ENCODE measurements at places on chromosomes 2 and 18.
A peak's percentile ranks its signal among the peaks of the same experiment; 100 is the strongest.

DNA sequence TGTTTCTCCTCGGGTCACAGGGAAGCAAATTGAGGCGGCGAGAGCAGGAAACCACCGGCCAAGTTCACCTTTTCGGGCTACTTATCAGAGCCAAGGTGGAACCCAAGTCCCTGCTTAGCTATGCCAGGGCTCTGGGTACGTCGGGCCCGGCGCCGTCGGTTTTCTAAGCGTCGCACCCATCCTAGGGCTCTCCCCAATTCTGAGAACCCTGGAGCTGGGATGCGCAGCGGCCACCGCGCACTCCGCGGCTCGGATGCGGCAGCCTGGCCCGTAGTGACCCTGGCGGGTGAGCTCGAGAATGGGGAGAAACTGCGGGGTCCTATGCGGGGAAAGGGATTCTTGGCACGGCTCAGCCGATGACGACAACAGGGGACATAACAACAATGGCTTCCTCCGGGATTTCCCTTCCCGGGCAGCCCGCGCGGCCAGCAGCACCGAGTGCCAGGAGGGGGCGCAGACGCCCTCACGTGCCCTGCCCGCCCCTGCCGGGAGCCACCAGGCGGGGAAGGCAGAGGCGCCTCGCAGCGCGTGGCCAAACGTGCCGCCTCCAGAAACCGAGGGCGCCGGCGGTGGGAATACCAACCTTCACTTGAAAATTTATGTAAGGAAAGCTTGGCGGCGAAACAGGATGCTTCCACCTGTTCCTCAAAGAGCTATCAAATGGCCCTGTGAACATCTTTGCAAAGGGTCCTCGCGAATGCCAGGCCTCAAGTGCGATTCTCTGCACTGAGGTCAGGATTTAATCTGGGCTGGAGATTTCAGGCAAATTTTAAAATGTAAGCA is 2.1 kb upstream of the SLC30A3 start:
- DNase-seq = peak; percentile 66

GRCh38 chr2:186925514-186925913 is 76.5 kb upstream of the ZSWIM2 start:
- no peak for DNase-seq

GRCh38 chr2:75466708-75467311 is 93.9 kb downstream of the EVA1A start:
- DNase-seq = peak; percentile 43

DNA sequence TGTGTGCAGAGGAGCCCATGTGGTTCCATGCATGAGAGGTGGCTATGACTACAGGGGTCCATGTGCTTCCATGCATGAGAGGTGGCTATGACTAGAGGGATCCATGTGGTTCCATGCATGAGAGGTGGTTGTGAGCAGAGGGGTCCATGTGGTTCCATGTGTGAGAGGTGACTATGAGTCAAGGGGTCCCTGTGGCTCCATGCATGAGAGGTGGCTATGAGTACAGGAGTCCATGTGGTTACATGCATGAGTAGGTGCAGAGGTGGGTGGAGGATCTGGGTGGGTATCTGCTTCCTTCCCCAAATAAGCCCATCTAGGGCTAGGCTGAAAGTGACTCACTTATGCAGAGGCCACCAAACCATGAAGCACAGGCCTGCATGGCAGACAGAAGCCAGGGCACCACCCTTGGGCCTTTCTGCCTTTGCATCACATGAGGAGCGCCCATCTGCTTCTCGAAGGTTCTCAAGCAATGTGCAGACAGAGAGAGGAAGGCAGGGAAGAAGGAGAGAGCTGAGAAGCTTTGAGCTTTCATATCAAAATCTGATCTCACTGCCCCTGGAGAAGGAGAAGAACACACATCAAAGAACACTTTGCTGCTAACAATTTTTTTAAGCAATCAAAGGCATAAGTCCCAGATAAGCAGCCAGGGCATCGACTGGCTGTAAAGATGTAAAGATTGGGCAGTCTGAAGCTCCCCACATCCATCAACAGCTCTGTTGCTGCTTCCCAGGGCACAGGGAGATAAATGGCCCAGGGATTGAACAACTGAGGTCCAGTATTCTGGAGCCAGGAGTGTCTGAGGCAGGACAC is 137.6 kb downstream of the TNS1 start:
- no peak for DNase-seq

- DNase-seq = peak; percentile 80
These were observed 103.9 kb upstream of the COL3A1 start for GRCh38 chr2:188870289-188870688.

DNA sequence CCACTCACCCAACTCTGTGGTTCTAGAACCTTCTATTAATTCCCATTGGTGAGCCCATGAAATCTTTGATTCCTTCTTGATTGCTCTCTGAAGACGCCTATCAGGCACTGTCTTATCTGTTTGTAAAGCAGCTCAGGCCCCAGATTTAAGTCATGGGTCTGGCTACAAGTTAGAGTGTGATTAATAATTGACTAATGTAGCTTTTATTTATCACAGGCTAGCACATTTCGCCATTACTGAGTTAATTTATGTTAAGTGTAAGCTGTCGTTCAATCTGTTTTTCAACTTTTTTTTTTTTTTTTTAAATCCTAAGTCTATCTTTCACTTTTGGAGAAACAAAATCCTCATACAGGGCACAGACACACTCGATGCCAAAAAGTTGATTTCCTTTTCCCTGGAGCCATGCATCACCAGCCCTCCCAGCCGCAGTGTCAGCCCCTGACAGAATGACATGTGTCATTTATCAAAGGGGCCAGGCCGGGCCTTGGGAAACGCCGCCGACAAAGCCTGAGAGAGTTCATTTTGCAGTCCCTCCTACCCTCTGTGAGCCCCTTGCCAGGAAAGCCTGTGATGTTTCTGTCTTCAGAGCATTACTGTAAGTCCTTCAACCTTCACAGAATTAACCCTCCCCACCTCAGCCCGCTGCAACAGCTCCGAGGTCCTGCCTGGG is 15.8 kb downstream of the TSHZ1 start:
- no peak for DNase-seq

DNA sequence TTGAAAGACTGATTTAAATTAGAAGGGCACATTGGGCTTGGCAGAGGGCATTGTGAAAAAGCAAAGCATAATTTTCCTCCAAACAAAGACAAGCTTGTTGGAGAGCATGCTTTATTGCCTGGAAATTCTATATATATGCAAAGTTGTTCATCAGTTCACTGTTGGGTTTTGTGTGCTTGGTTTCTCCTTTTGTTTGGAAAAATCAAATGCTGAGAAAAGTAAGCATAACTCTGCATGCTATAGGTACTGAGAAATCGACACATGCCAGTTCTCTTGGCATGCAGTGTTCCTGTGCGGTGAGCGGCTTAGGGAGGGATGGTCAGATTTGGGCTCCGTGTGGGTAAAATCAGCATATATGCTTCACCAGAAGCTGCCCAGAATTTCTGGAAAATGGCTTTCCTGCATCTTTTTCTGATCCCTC is 161.0 kb downstream of the RAPGEF4 start:
- DNase-seq = no peak

GRCh38 chr2:20129331-20130159 is 78.1 kb upstream of the LAPTM4A start:
- DNase-seq = no peak

DNA sequence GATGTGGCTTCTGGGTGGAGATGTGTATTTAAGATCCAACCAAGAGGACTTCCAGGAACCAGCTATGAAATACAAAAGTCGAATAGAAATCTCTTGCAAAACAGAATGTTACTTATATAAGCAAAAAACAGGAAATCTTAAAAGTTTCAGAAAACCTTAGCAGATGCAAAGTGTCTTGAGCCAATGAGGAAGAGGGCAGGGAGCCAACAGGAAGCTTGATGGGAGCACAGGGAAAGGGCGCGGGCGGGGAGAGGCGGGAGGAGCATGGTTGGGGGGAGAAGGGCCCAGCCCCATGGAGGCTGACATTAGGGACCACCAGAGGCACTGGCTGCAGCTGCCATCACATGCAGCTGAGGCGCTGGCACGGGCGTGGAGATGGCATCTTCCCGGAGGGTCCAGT is 203.3 kb downstream of the SNTG2 start:
- DNase-seq = no peak

- no peak for DNase-seq
These were observed 79.2 kb upstream of the MYO3B start for GRCh38 chr2:170098626-170099312.

- DNase-seq = no peak
These were observed 745.2 kb upstream of the GCFC2 start for GRCh38 chr2:76455910-76456309.

- DNase-seq = no peak
These were observed 79.9 kb downstream of the TMEM247 start for GRCh38 chr2:46559261-46559660.

DNA sequence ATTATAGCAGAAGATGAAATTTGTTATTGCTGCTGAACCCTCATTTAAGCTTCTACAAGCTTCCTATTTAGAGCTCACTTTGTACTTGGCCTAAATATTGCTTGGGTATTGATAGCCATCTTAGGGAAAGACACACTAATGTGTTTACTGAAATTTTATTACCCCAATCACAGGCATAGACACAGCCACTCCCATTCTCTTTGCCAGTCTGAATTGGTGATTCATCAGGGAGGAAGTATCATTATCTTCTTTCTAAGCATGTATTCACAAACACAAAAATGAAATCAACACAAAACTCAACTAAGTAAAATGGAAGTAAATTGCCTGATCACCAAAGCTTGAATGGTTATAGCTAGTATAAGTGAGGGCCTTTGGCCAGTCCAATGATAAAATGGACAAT is 666.3 kb downstream of the TSN start:
- no peak for DNase-seq

GRCh38 chr2:141348481-141348880 is 782.3 kb downstream of the LRP1B start:
- DNase-seq = no peak

DNA sequence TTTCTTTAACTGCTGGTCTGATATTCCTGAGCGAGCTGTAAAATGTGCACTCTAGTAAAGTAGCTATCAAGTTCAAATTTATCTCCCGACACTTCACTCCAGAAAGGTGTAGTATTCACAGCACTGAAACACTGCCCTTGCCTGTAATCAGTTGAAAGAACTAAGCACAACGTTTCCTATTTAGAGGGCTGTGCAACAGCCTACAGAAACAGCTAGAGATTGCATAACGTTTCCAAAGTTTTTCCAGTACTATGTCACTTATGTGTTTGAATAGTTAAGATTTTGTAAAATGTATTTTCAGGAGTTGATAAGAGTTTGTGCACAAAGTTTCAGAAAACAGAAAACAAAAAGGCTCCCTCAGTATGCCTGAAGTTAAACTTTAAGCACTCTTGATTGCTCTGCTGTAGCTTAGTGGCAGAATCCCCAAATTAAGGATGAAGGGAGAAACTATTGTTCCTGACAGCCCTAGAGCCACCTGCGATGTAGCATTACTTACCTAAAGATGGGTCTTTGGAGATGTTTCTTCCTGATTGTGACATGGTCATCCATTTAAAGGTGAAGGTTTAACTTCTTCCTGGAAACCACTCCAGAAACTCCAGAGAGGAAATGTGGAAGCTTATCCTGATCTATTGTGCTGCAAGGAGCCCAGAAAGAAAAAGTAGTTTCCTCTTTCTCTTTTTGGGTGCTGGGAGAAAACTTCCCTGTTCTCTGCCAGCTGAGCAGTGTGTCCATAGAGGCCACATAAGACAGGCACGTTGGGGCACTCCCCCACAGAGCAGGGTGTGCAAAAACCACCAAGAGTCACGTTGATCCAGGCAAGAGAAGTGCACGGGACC is 536 bp downstream of the PDE1A start:
- DNase-seq = no peak

GRCh38 chr2:101704816-101705578 is 7.5 kb downstream of the MAP4K4 start:
- peak; percentile 15 for DNase-seq

- DNase-seq = no peak
These were observed 114.4 kb downstream of the CLIP4 start for GRCh38 chr2:29229640-29230039.

GRCh38 chr2:108632332-108633160 is 86.7 kb upstream of the RANBP2 start:
- no peak for DNase-seq

GRCh38 chr18:22728481-22729105 is 204.5 kb upstream of the RBBP8 start:
- DNase-seq = no peak

GRCh38 chr2:218802386-218802994 is 20.5 kb downstream of the CYP27A1 start:
- no peak for DNase-seq

GRCh38 chr2:236175548-236176150 is 7.5 kb upstream of the GBX2 start:
- no peak for DNase-seq

DNA sequence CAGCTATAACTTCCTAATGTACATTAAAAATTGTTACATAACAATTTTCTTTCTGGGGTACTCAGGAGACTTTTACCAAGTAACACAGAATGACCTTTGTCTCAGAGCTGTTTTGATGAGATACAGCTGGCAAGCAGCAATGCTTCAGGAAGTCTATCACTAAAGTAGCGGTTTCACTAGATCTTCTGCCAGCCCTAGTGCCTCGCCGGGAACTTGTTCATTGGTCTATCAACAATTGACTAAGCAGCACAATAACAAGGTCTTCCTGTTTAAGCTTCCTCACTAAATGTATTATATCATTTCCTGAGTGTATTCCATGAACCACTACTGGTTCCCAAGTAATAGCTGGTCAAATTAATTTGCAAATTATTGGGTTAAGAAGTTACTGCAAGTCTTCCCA is 69.2 kb downstream of the TRIP12 start:
- DNase-seq = peak; percentile 43

GRCh38 chr2:219575566-219576504 is 3.7 kb downstream of the INHA start:
- no peak for DNase-seq

DNA sequence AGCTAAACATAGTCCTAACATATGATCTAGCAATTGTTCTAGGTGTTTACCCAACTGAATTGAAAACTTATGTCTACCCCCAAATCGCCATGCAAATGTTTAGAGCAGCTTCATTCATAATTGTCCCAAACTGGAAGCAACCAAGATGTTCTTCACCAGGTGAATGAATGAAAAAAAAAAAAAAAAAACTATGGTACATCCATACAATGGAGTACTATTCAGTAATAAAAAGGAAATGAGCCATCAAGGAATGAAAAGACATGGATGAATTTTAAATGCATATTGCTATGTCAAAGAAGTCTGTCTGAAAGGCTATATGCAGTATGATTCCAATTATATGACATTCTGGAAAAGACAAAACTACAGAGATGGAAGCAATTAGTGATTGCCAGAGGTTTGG is 98.6 kb upstream of the ITPRID2 start:
- no peak for DNase-seq

GRCh38 chr2:241454837-241455485 is 53.4 kb downstream of the STK25 start:
- DNase-seq = no peak

- DNase-seq = peak; percentile 21
These were observed 15.7 kb upstream of the ACVR2A start for GRCh38 chr2:147829106-147829505.

DNA sequence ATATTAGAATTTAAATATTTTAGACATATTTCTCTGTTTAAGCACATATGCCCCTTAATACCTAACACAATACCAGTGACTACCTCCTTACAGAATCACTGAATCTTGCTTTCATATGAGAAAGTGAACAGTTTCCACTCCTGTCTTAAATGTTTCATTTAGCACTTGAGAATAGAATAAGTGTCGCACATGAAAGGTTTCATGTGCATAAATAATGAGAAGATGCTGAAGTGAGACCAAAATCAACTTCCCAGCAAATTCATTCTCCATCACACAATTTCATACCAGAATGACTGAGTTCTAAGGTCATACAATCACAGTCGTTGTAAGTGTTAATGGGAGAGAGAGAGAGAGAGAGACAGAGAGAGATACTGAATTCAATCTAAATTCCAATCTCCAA is 51.2 kb downstream of the ATIC start:
- no peak for DNase-seq

- DNase-seq = no peak
These were observed 367.5 kb upstream of the RAB12 start for GRCh38 chr18:8241731-8242130.

- DNase-seq = no peak
These were observed 7.0 kb upstream of the SP3 start for GRCh38 chr2:173972165-173972564.
